ENCODE measurements at places on chromosomes 7 and 10.

GRCh38 chr7:88700725-88701124, 58.8 kb upstream of the ZNF804B start:
- DNase-seq, result no peak

DNA sequence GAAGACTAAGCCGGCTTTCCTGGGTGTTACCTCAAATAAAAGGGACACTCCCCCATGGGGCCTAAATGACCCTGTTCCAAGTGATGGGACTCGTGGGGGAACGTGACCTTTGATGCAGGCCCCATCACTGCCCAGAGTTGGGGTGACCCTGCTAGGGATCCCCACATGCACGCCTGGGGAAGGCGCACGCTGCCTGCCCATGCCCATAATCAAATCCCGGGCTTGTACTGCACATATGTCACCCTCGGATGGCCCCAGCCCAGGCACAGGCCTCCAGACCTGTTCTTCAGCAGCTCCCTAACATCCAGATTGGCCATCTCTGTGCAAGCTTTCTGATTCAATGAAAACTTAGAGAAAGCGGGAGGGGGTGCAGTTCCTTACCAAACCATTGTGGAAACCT, 14.7 kb downstream of the EBF3 start:
- no peak for DNase-seq

GRCh38 chr7:407721-408539, 111.7 kb downstream of the PDGFA start:
- DNase-seq, result no peak

- no peak for DNase-seq
Measured at GRCh38 chr10:27801171-27801785, 55.7 kb upstream of the MKX start.

- peak; percentile 31 for DNase-seq
Measured at GRCh38 chr10:5584895-5585516, 60.2 kb downstream of the CALML3 start.

GRCh38 chr10:66258693-66259092, 667.1 kb upstream of the LRRTM3 start:
- DNase-seq, result no peak

- no peak for DNase-seq
Measured at GRCh38 chr10:83724471-83725241, 414.7 kb upstream of the GHITM start.

GRCh38 chr10:120365872-120366271, 91.2 kb upstream of the PLPP4 start:
- no peak for DNase-seq

- peak; percentile 14 for DNase-seq
Measured at GRCh38 chr7:12524794-12525386, 45.6 kb upstream of the SCIN start.

DNA sequence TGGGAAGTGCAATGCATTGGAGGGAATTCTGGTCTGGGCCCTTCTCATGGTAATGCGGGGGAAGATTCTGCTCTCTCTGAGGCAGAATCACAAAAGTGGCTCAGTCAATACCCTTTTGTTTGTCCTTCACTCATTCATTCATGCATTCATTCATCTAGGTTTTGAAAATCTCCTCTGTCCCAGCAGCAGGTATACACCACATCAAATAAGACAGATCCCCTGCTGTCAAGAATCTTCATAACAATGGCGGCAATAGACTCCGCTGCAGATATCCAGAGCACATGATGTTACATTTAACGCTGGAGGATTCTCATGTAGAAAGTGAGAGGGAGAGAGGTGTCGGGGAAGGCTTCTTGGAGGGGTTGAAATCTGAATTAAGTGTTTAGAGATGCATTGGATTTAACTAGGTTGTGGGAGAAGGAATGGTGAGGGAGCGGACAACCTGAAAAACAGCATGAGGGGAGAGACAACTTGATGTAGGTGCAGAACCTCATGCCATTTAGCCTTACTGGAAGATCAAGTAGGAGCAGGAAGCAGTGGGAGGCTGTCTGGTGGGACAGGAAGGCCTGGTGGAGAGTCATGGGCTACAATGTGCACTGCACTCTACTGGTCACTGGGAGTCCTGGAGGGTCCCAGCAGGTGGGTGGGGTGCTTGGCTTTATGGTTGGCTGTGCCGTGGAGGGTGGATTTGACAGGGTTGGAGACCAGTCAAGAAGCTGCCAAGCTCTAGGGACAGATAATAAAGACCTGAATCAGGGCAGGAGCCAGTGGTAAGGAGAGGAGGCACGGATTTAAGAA, 5.2 kb upstream of the FAM180A start:
- DNase-seq, result no peak

- no peak for DNase-seq
Measured at GRCh38 chr7:157493776-157494175, 157.0 kb downstream of the DNAJB6 start.

- DNase-seq, result no peak
Measured at GRCh38 chr10:7153750-7154149, 257.1 kb downstream of the SFMBT2 start.

DNA sequence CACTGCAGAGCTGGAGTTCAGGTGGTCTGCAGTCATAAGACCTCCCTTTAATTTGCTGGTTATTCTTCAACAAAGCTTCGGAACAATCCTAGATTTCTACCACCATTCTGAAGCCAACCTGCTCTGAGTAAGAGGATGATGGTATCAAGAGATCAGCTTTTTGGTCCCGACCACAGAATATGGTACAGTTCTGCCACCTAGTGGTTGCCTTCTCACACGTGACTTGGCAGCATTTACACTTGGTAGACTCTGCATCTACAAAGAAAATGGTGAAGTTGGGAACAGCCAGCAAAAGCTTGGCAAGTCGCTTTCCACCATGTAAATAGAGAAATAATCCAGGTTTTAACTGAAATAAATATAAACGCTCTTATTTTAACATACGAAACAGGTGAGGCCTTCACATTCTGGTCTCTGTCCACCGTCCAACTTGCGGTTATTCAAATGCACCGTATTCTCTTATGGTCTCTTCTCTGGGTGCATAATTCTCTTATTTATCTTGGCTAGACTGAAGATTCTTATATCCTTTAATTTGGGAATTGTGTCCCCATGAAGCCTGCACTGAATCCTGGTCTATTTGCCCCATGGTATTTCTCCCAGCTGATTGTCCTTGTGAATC, 173.9 kb upstream of the GRM3 start:
- DNase-seq, result peak; percentile 14

DNA sequence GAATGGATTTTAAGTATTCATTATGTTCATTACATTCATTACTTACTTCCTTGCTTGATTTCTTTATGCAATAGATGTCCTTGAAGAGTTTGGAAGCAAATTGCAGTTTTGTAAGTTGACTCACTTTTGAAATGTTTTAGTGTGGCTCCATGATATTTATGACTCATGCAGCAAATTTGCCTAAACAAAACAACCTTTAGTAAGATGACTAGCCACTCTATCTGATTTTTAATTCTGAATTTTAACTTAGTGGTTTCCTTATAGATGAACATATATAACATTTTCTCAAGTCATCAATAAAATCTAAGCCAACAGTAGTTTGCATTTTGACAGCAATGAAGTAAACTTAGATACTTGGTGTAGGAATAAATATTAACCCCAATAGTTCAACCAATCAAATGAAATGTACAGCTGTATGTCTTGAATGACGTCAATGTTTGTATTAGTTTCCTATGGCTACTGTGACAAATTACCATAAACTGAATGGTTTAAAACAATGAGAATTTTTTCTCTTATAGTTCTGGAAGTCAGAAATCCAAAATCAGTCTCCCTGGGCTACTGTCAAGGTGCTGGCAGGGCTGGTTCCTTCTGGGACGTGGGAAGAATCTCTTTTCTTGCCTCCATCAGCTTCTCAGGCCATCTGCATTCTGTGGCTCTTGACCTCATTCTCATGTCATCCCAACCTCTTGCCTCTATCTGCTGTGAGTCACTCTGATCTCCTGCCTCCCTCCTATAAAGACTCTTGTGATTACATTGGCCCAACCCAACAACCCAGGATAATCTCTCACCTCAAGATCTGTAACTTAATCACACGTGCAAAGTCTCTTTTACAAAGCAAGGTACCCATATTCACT, 73.4 kb downstream of the AHR start:
- no peak for DNase-seq

GRCh38 chr7:44845451-44845850, 2.4 kb downstream of the H2AZ2 start:
- DNase-seq, result no peak

DNA sequence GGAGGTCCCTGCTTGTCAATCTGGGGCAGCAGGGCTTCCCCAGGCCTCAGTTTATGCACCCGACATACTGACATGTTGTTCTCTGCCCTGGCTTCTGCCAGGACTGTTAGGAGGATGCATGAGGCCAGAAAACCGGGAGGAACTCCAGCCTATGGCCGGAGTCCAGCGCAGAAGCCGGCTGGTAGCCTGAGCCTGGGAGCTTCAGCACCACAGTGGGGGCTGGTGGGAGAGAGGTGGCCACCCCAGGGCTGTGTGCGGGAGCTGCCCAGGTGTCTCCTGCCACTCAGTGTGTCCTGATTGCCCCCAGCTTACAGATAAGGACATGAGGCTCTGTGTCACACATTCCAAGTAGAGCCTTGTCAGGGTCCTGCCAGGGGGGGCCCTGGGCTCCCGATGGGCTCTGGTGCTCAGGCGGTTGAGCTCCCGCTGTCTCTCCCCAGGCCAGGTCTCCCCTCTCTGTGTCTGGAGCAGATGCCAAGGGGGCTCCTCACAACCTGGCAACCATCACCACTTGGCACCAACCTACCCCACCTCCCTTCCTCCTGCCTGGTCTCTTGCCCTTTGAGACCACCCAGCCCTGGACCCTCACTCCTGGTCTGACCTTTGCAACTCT, 32.3 kb downstream of the PPIF start:
- no peak for DNase-seq

GRCh38 chr10:89209718-89210117, 2.6 kb upstream of the CH25H start:
- DNase-seq, result no peak

DNA sequence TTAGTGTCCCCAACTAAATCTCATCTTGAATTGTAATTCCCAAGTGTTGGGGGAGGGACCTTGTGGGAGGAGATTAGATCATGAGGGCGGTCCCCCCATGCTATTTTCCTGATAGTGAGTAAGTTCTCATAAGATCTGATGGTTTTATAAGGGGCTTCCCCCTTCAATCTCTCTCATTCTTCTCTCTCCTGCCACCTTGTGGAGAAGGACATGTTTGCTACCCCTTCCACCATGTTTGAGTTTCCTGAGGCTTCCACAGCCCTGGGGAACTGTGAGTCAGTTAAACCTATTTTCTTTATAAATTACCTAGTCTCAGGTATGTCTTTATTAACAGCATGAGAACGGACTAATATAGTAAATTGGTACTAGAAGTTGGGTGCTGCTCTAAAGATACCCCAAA, 365.6 kb downstream of the ANKRD7 start:
- DNase-seq, result no peak

GRCh38 chr7:114432061-114432460, 17.4 kb downstream of the FOXP2 start:
- no peak for DNase-seq

- no peak for DNase-seq
Measured at GRCh38 chr7:16879181-16879580, 2.6 kb downstream of the AGR3 start.

DNA sequence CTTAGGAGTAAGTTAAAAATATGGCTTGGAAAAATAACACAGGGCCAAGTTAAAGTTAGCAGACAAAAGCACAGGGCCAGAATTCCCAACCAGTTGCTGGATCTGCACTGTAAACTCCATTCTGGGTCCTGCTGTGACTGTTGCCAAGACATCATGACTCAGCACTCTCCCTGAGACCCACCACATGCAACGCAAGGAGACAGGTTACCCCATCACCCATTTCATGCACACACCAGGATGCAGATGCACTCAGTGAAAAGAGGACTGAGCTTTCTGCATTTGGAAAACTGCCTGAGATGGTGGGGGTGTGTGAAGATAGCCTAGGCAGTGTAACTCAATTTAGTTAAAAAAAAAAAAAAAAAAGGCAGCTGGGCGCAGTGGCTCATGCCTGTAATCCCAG, 97.6 kb upstream of the ZNF438 start:
- no peak for DNase-seq

DNA sequence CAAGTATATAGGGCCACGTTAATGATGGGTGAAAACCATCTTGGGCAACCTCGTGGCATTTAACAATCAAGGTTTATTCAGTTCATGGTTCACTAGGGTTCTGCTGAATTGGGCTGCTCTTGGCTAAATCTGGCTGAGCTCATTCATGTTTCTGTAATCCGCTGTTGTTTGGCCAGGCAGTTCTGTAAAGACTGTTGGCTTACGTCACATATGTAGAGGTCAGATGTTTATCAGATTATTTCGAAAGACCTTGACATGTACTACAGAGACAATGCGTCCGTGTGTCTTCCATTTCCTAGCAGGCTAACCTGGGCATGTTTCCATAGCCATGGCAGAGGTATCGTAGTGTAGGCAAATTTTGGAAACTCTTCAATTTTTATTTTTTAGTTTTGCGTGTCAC, 190.0 kb upstream of the ZWINT start:
- no peak for DNase-seq

DNA sequence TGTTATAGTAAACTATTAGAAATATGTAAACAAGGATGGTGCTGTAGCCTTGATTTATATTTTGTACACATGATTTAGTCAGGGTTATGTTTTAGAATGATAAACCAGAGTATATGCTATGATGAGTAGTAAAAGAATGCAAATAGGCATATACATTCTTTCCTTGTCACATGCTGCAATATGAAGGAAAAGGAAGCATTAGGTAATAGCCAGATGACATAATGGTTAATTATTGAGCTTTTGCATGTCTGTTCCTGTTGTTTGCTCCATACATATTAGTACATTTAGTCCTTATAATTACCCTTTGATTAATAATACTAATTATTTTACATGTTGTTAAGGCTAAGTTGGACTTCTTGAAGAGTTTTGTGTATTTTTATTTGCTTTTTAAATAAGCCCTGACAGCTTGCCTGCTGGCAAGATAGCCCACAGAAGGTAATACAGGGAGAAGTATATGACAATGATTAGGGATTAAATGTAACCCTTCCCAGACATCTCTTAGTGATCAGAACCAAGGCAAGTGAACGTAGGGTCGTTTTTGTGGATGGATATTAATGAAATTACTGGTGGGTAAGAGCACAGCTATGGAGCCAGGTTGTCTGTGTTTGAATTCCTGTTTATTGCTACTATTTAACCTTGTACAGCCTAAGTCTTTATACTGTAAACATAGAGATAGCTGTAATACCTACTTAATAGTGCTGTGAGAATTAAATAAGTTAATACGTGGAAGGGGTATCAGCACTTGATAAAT, 68.4 kb downstream of the PHTF2 start:
- DNase-seq, result no peak

DNA sequence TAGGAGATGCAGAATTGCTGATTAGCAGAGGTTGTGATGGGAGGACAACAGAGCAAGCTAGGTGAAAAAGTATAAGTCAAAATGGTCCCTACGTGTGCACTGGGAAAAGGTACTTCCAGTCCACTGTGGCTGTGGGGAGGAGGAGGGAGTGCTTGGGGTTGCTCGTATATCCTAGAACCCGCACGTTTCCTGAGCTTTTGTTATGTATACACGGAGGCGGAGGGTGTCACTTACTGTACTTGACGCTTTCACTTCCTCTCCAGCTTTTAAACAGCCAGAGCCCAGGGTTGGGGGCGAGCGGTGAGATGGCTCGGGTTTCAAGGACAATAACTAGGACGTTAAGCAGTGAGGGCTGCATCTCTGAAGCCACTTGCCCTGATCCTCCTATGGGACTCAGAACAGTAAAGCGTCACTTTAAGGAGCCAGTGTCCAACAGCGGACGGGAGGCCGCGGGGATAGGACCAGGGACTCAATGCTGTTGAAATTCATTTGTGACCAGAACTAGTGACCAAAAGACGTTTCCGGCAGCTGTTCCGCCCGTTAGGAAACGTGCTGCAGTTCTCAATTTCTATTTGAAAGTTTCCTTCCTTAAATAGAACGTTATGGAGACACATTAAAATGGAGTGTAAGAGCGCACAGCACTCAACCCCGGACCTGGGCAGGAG, 985 bp upstream of the ETV1 start:
- DNase-seq, result peak; percentile 85
